Naive thymus-derived CD4-positive, alpha-beta T cell (primary cell): ENCODE measurements at places on chromosomes 7 and 10.

GRCh38 chr7:18597754-18598153 is 102.2 kb downstream of the HDAC9 start:
- no peaks in the 10 kb centered on the region for H3K27me3 ChIP-seq
- H3K4me1 ChIP-seq: no peaks in the 10 kb centered on the region
- no peak overlapping the region for H3K4me3 ChIP-seq
- no peak for DNase-seq
- no peaks in the 10 kb centered on the region for H3K36me3 ChIP-seq

DNA sequence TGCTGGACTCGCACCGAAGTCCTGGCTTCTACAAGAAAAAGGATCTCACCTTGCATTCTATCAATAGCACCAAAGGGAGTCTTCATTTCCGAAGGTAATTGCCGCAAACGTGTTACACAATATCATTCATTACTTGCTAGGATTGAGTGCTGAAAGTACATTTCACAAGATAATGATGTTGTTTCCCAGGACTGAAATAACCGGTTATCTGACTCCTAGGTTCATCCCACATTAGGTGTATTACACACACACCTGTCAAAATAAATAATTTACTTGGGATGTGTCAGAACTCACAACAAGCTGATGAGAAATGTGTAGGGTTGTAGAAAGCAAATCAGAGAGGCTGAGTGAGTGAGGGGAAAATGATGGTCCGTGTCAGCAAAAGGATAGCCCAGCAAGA is 219.4 kb upstream of the RHOBTB1 start:
- no peaks in the 10 kb centered on the region for H3K27me3 ChIP-seq
- no peaks in the 10 kb centered on the region for H3K4me1 ChIP-seq
- DNase-seq: no peak
- H3K4me3 ChIP-seq: no peak overlapping the region
- no peaks in the 10 kb centered on the region for H3K36me3 ChIP-seq
- H3K27ac ChIP-seq: no peak overlapping the region

GRCh38 chr10:6984971-6985370 is 404.9 kb upstream of the PRKCQ start:
- no peak overlapping the region for H3K4me3 ChIP-seq
- H3K36me3 ChIP-seq: no peaks in the 10 kb centered on the region
- DNase-seq: no peak
- no peaks in the 10 kb centered on the region for H3K4me1 ChIP-seq

GRCh38 chr7:44733708-44734481 is 14.8 kb upstream of the ZMIZ2 start:
- no peaks in the 10 kb centered on the region for H3K36me3 ChIP-seq
- H3K27ac ChIP-seq: no peak overlapping the region
- no peak for DNase-seq
- H3K27me3 ChIP-seq: no peaks in the 10 kb centered on the region
- peaks cover 3% of the 10 kb centered on the region for H3K4me1 ChIP-seq

DNA sequence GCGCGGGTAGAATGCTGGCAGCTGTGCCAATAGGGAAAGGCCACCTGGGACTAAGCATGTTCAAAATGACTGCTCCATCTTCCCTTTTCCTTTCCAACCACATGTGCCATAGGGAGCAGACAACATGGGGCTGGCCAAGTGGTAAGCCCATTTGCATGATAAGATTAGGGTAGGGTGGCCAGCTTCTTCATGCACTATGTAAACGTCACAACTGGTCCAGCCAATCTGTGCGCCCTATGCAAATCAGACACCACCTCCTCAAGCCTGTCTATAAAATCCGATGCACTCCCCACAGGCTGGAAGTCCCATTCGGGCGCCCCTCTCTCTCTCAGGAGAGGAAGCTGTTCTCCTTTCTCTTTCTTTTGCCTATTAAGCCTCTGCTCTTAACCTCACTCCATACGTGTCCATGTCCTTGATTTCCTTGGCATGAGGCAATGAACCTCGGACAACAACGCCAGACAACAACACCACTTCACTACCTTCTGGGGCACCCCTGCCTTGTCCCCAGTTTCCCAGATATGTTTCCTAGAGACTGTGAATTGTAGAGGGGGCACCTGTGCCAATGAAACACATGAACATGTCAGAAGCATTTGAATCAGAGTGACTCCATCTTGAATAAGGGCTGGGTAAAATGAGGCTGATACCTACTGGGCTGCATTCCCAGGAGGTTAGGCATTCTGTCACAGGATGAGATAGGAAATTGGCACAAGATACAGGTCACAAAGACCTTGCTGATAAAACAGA is 19.1 kb upstream of the EXOC6 start:
- H3K27me3 ChIP-seq: no peaks in the 10 kb centered on the region
- no peaks in the 10 kb centered on the region for H3K4me1 ChIP-seq
- no peak overlapping the region for H3K27ac ChIP-seq
- H3K36me3 ChIP-seq: no peaks in the 10 kb centered on the region
- DNase-seq: no peak
- no peak overlapping the region for H3K4me3 ChIP-seq

GRCh38 chr7:45089341-45089891 is 647 bp upstream of the NACAD start:
- H3K36me3 ChIP-seq: no peaks in the 10 kb centered on the region
- H3K27ac ChIP-seq: no peak overlapping the region
- DNase-seq: peak; percentile 67
- no peaks in the 10 kb centered on the region for H3K27me3 ChIP-seq

GRCh38 chr7:27299861-27300260 is 57.3 kb downstream of the EVX1 start:
- no peaks in the 10 kb centered on the region for H3K36me3 ChIP-seq
- H3K27me3 ChIP-seq: no peaks in the 10 kb centered on the region
- H3K4me3 ChIP-seq: no peak overlapping the region
- H3K27ac ChIP-seq: no peak overlapping the region

GRCh38 chr10:79243181-79244067 is 103.8 kb upstream of the PPIF start:
- peak overlapping the region; percentile 51 for H3K4me3 ChIP-seq
- no peaks in the 10 kb centered on the region for H3K36me3 ChIP-seq
- H3K4me1 ChIP-seq: peaks cover 45% of the 10 kb centered on the region
- H3K27ac ChIP-seq: no peak overlapping the region

- DNase-seq: no peak
- H3K36me3 ChIP-seq: no peaks in the 10 kb centered on the region
- H3K27ac ChIP-seq: no peak overlapping the region
- no peaks in the 10 kb centered on the region for H3K4me1 ChIP-seq
- H3K4me3 ChIP-seq: no peak overlapping the region
Measured at GRCh38 chr10:121709675-121710073, 111.4 kb upstream of the FGFR2 start.

GRCh38 chr7:69318794-69319193 is 279.5 kb upstream of the AUTS2 start:
- H3K27me3 ChIP-seq: no peaks in the 10 kb centered on the region
- no peaks in the 10 kb centered on the region for H3K36me3 ChIP-seq
- DNase-seq: no peak
- no peak overlapping the region for H3K4me3 ChIP-seq
- H3K4me1 ChIP-seq: no peaks in the 10 kb centered on the region

DNA sequence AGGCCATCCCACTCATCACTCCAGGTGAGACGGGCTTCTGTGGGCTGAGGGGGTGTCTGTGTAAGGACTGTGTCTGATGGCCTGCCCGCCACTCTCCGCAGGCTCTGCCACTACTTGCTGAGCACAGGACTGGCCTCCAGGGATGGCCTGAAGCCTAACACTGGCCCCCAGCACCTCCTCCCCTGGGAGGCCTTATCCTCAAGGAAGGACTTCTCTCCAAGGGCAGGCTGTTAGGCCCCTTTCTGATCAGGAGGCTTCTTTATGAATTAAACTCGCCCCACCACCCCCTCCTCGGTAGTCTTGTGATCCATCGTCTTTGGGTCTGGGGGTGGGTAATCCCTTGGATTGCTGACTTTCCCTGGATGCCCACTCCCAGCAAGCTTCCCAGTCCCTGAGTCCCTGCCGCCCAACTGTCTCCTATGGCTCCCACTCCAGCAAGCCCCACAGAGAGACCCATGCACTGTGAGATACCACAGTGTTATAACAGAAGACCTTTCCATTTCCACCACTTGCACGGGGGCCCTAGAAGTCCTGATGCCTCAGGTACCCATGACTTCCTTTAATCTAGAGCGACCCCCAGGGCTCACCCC is 4.7 kb downstream of the FXYD4 start:
- H3K27ac ChIP-seq: no peak overlapping the region
- H3K4me1 ChIP-seq: no peaks in the 10 kb centered on the region
- H3K4me3 ChIP-seq: no peak overlapping the region
- no peak for DNase-seq
- H3K36me3 ChIP-seq: no peaks in the 10 kb centered on the region
- H3K27me3 ChIP-seq: no peaks in the 10 kb centered on the region

DNA sequence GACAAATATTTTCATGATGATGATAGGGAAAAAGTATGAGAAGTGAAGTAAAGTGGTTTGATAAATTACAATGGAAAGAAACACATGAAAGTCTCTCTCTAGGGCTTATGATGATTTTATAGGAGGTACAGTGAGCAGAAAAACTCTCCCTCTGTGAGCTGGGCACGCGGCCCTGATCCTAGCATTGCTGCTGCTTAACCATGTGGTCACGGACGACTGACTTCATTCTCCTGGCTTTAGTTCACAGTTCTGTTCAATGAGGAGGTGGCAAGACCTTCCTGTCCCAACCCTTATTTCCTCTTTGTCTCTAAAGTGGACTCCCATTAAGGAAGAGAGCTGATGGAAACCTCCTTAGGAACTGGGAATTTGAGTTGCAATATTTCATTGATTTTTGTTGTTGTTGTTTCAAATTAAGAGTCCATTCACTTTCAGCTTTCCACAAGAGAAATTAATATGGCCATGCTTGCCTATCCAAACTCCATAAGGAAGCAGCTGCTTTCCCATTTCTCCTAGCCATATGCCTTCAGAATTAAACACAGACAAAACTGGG is 8.2 kb upstream of the PON3 start:
- H3K4me3 ChIP-seq: no peak overlapping the region
- DNase-seq: no peak
- H3K27me3 ChIP-seq: no peaks in the 10 kb centered on the region
- H3K27ac ChIP-seq: no peak overlapping the region
- no peaks in the 10 kb centered on the region for H3K4me1 ChIP-seq

DNA sequence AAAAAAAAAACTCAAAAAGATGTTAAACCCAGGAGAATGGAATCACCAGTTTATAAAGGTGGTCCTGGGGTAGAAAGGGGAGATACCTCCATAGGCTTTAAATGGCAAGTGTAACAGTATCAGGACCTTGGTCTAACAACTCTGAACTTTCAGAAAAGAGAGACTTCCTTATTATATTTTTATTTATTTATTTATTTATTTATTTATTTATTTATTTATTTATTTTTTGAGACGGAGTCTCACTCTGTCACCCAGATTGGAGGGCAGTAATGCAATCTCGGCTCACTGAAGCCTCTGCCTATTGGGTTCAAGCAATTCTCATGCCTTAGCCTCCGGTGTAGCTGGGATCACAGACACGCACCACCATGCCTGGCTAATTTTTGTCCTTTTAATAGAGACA is 12.4 kb downstream of the HIBADH start:
- no peaks in the 10 kb centered on the region for H3K4me1 ChIP-seq
- DNase-seq: no peak
- no peak overlapping the region for H3K27ac ChIP-seq

- no peak overlapping the region for H3K27ac ChIP-seq
- H3K4me3 ChIP-seq: no peak overlapping the region
- no peaks in the 10 kb centered on the region for H3K27me3 ChIP-seq
- no peak for DNase-seq
Measured at GRCh38 chr10:117222976-117223692, 17.8 kb upstream of the SLC18A2 start.

DNA sequence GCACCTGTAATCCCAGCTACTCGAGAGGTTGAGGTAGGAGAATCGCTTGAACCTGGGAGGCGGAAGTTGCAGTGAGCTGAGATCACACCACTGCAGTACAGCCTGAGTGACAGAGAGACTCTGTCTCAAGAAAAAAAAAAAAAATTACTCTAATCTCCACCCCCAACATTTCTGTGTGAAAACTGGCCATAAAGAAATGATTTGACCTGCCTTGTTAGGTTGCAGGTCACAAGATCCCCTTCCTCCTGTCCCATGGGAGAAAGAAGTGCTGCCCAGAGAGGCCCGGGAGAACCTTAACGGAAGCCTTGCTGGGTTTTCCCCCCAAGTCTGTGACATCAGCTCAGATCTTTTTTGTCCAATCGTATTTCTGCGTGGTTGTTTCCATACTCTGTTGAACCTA is 8.7 kb upstream of the CALHM1 start:
- H3K4me3 ChIP-seq: no peak overlapping the region
- no peaks in the 10 kb centered on the region for H3K27me3 ChIP-seq
- no peaks in the 10 kb centered on the region for H3K36me3 ChIP-seq
- no peak for DNase-seq
- no peak overlapping the region for H3K27ac ChIP-seq

DNA sequence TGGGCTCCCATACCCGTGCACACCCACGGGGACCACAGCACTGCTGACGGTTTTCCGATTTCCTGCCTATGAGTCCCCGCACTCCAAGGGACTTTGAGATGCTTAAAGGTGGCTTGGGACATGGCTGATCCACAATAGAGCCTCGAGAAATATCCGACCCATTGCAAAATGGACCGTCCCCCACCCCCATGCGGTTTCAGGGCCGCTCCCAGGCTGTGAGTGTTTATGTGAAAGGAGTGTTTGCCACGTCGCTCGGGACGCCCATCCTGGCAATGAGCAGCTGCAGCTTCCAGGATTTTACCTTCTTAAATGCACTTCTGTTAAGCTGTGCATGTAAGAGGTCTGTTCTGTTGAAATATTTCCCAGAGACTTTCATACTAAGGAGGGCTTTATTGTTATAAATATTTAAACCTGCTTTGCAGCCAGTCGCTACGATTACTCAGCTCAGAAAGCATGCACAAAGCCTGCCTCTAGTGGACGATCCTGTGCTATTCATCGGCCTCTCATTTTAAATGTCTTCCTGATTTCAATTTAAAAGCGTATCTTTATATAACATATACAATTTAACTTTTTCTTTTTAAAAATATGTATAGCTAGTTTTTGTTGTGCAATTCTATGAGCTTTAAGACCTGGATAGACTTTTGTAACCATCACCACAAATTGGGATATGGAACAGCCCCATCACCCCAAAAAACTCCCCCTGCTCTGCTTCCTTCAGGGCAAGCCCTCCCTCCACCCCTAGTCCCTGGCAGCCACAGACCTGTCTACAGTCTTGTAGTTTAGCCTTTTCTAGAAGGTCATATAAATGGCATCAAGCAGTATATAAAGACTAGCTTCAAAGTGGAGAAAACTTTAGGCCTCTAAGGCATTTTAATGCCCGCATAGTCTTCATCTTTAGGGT is 418.3 kb downstream of the PAXIP1 start:
- no peak overlapping the region for H3K4me3 ChIP-seq
- no peak overlapping the region for H3K27ac ChIP-seq
- H3K27me3 ChIP-seq: no peaks in the 10 kb centered on the region
- no peaks in the 10 kb centered on the region for H3K36me3 ChIP-seq

- H3K4me1 ChIP-seq: no peaks in the 10 kb centered on the region
- H3K27ac ChIP-seq: no peak overlapping the region
- no peak overlapping the region for H3K4me3 ChIP-seq
- no peak for DNase-seq
- H3K27me3 ChIP-seq: no peaks in the 10 kb centered on the region
Measured at GRCh38 chr7:117621075-117621618, 141.3 kb downstream of the CFTR start.

DNA sequence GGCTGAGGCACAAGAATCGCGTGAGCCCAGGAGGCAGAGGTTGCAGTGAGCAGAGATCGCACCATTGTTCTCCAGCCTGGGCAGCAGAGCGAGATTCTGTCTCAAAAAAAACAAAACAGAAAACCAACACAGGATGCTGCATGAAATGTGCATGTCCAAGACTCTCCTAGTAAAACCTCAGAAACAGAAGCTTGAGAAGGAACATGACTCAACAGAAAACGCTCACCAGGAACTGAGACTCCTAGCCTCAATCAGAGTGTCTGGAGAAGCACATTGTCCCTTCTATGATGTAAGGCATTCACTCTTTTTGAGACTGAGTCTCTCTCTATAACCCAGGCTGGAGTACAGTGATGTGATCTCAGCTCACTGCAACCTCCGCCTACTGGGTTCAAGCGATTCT is 168.3 kb downstream of the MYOF start:
- H3K27me3 ChIP-seq: no peaks in the 10 kb centered on the region
- H3K4me3 ChIP-seq: no peak overlapping the region
- DNase-seq: no peak
- no peaks in the 10 kb centered on the region for H3K4me1 ChIP-seq
